Astrocyte (in vitro differentiated cells and primary cell): ENCODE measurements at places on chromosomes 3 and 15.

DNA sequence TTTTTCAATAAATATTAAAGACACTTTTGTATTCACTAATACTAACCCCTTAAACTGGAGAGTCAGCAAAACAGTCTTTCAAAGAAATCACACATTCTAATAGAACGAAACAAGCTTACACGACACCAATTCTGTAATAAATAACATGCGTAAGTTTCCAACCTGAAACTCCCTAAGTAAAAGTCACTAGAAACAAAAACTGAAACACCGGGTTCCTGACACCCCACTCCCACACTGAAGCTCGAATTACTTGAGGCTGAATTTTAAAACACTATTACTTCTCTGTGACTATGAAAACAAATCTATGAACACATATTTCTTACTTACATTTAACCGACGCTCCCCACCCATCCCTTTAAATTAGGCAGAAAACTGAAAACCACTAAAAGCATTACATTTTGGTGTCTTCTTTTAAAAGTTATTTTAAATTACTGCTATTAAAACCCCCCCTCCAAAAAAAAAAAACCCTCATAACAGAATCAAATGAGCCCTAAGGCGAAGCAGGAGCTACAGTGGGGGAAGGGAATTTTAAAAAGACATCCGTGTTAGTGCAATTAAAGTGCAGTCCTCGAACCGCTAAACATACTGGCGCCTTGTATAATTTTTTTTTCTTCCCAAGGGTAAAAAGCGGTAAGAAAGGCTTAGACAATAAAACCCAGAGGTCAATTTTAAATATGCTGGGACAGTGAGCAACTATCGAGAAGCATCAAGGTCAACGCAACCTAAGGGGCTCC is 878 bp downstream of the SPPL2A start:
- H3K27ac ChIP-seq = peak overlapping the region; percentile 70
- no peak for DNase-seq
- no peaks in the 10 kb centered on the region for H3K4me1 ChIP-seq

GRCh38 chr3:126746395-126747177 is 42.5 kb downstream of the CHCHD6 start:
- peak overlapping the region; percentile 21 for H3K4me3 ChIP-seq
- no peaks in the 10 kb centered on the region for H3K36me3 ChIP-seq
- no peak overlapping the region for H3K27ac ChIP-seq
- peak; percentile 74 for DNase-seq

GRCh38 chr3:114627770-114628169 is 333.9 kb downstream of the TIGIT start:
- no peak overlapping the region for H3K27ac ChIP-seq
- peaks cover 22% of the 10 kb centered on the region for H3K4me1 ChIP-seq
- no peaks in the 10 kb centered on the region for H3K27me3 ChIP-seq

- H3K36me3 ChIP-seq = peaks cover 90% of the 10 kb centered on the region
- no peaks in the 10 kb centered on the region for H3K4me1 ChIP-seq
- no peak for DNase-seq
- H3K4me3 ChIP-seq = no peak overlapping the region
Observed at GRCh38 chr15:48515500-48515899, 130.0 kb downstream of the FBN1 start.

DNA sequence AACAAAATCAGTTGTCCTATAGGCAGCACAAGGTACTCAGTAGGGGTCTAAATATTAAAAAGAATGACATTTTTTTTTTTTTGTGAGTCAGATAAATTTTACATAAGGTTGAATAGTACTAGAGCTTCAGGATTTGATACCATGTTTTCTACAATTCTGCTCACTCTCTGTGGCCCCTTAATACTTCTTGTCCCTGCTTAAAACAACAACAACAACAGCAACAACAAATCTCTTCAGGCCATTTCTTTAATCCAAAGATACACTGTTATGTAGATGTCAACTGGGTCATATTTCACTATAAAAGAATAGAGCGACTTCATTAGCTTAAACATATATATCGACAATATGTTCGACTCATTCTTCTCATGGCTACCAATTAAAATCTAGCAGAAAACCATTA is 3.0 kb downstream of the IL5RA start:
- no peaks in the 10 kb centered on the region for H3K27me3 ChIP-seq
- no peaks in the 10 kb centered on the region for H3K36me3 ChIP-seq
- H3K4me1 ChIP-seq = no peaks in the 10 kb centered on the region
- DNase-seq = no peak
- H3K27ac ChIP-seq = no peak overlapping the region
- H3K4me3 ChIP-seq = no peak overlapping the region

DNA sequence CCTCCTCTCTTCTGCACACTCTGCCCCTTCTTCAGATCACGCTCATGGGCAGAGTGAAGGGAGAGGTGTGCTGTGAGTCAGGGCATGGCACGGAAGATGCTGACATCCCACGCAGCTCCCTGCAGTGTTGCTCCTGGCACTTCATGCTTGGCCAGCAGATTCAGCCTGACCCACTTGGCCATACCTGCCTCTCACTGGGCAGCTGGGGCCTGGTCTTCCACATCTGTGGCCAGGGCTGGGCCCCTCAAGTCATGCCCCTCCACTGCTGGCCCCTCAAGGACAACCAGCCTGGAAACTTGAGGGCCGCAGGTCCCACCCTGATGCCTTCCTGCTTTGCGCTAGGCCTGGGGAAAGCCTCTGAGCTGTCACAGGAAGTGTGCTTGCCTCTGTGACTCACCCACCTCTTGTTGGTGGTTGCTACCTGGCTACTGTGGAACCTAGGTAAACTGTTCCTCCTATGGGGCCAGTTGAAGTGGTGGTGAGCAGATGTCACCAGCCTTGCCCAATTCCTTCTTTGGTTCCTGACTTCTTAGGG is 48.7 kb downstream of the BSN start:
- no peak overlapping the region for H3K27ac ChIP-seq
- no peaks in the 10 kb centered on the region for H3K36me3 ChIP-seq
- no peaks in the 10 kb centered on the region for H3K4me1 ChIP-seq
- DNase-seq = no peak

DNA sequence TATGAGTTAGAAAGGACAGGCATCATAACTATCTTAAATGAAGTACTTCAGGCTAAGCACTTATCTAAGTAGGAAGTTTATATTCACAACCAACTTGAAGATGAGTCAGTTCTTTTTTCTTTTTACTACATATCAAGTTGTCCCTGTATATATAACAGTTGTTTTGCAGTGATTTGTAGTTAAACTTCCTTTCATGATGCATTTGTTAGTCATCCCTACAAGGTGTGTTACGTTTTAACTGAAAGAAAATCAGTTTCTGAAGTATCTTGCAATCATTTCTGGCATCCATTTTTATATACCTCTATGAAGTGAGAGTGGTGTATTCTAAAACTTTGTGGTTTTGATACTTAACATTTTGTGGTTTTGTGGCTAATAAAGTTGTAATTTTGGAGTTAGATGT is 46.1 kb downstream of the ZFAND6 start:
- DNase-seq = peak; percentile 83
- H3K4me3 ChIP-seq = no peak overlapping the region
- no peaks in the 10 kb centered on the region for H3K36me3 ChIP-seq
- H3K27me3 ChIP-seq = no peaks in the 10 kb centered on the region
- peaks cover 14% of the 10 kb centered on the region for H3K4me1 ChIP-seq

GRCh38 chr3:183301937-183302580 is 49.0 kb downstream of the B3GNT5 start:
- DNase-seq = no peak
- no peak overlapping the region for H3K27ac ChIP-seq
- no peaks in the 10 kb centered on the region for H3K36me3 ChIP-seq
- H3K4me1 ChIP-seq = peaks cover 34% of the 10 kb centered on the region
- no peaks in the 10 kb centered on the region for H3K27me3 ChIP-seq

DNA sequence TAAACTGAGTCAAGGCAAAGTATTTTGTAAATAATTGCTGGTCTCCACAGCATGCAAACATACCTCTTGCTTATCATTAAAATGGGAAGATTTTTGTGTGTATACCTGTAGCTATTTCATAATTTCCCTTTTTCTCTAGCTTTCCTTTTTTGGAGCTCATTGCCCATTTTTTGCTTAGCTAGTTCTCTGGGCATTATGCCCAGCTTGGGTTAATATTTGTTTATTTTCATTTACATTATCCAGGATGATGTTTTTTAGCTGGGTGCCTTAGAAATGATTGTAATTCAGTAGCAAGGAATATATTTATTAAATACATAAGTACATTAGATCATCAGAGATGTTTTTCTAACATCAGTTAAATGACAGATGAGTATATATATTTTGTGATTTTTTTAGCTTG is 1271.7 kb upstream of the GBE1 start:
- H3K4me3 ChIP-seq = no peak overlapping the region
- no peaks in the 10 kb centered on the region for H3K4me1 ChIP-seq
- no peaks in the 10 kb centered on the region for H3K27me3 ChIP-seq
- H3K27ac ChIP-seq = no peak overlapping the region
- peak; percentile 9 for DNase-seq
- no peaks in the 10 kb centered on the region for H3K36me3 ChIP-seq

- H3K27me3 ChIP-seq = no peaks in the 10 kb centered on the region
- H3K27ac ChIP-seq = no peak overlapping the region
- no peak overlapping the region for H3K4me3 ChIP-seq
- H3K36me3 ChIP-seq = no peaks in the 10 kb centered on the region
- no peak for DNase-seq
Observed at GRCh38 chr3:192637803-192638202, 89.5 kb downstream of the FGF12 start.

- H3K4me3 ChIP-seq = no peak overlapping the region
- H3K27ac ChIP-seq = no peak overlapping the region
- H3K27me3 ChIP-seq = no peaks in the 10 kb centered on the region
- no peaks in the 10 kb centered on the region for H3K4me1 ChIP-seq
- peak; percentile 28 for DNase-seq
- H3K36me3 ChIP-seq = no peaks in the 10 kb centered on the region
Observed at GRCh38 chr3:153313302-153313965, 151.4 kb downstream of the RAP2B start.

DNA sequence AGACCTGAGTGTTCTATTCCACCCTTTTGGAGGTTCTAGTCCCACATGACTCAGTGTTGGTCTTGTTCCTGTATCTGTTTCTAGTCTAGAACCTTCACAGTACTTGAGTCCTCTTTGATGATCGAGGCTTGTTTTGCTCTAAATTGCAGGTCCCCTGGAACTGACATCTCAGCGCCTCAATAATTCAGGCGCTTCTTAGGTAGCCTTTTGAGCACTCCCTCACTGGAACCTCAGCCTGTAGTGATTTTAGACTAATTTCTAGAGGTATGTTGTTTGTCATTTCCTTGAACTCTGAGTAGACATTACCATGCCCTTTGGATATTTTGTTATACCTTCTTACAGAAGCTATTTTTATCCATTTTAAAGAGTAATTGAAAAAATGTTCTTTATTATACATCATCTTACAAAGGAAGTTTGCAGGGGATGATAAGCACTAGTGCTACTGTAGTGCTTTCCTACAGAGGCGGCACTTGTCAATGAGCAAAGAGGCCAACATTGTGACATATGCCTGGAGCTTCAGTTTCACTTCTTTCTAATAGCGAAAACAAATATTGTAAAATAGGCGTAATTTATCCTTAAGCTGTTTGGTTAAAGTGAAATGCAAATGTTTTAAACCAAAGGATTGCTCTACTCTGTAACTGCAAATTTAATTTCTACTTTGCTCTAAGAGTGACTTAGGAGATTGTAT is 75.7 kb downstream of the EFL1 start:
- DNase-seq = no peak
- H3K27me3 ChIP-seq = no peaks in the 10 kb centered on the region
- peaks cover 17% of the 10 kb centered on the region for H3K4me1 ChIP-seq

DNA sequence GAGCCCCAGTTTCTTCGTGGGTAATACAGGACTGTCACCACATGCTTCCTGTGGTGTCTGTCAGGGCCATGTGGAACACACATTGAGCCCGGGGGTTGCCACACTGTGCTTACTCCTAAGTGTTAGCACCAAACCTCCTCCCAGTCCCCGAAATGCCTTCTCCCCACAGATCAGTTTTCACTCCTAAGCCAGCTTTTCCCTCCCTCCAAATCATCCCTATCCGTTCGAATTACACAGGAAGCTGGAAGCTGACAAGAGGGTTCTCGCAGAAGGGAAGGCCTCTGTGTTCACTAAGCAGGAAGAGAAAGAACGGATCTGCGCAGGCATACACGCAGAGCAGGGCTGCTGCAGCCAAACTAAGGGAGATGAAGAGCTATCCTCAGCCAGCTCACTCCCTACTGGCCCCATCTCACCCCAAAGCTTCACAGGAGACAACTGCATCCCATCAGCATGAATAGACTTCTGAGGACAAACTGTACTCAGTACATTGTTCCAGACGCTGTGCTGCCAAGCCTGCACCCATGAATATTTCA is 32.3 kb downstream of the XXYLT1 start:
- H3K27ac ChIP-seq = no peak overlapping the region
- no peak for DNase-seq
- no peak overlapping the region for H3K4me3 ChIP-seq
- no peaks in the 10 kb centered on the region for H3K27me3 ChIP-seq
- no peaks in the 10 kb centered on the region for H3K4me1 ChIP-seq
- H3K36me3 ChIP-seq = no peaks in the 10 kb centered on the region

- no peak overlapping the region for H3K27ac ChIP-seq
- H3K4me3 ChIP-seq = peak overlapping the region; percentile 61
- H3K4me1 ChIP-seq = peaks cover 20% of the 10 kb centered on the region
- no peaks in the 10 kb centered on the region for H3K27me3 ChIP-seq
- no peaks in the 10 kb centered on the region for H3K36me3 ChIP-seq
Observed at GRCh38 chr15:84079885-84080777, 155.4 kb upstream of the GOLGA6L4 start.

DNA sequence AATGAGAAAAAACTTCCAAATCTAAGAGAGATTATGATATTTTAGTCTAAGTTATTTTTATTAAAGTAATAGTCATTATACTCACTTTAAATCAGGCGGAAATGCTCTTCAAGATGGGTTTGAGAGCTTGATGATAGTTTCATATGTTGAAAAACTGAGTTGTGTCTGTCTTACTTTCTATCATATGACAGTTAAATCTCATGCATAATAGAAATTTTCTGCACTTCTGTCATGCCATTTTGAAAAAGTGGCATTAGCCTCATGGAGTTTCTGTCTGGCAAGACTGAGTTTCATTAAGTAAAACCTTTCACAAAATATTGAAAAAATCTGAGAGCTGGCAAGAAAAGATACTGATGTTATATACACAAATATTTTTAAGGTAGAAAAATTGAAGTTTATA is 511.8 kb downstream of the EPHA3 start:
- no peaks in the 10 kb centered on the region for H3K36me3 ChIP-seq
- H3K27me3 ChIP-seq = no peaks in the 10 kb centered on the region
- H3K4me3 ChIP-seq = no peak overlapping the region
- no peak overlapping the region for H3K27ac ChIP-seq
- no peak for DNase-seq
- no peaks in the 10 kb centered on the region for H3K4me1 ChIP-seq

DNA sequence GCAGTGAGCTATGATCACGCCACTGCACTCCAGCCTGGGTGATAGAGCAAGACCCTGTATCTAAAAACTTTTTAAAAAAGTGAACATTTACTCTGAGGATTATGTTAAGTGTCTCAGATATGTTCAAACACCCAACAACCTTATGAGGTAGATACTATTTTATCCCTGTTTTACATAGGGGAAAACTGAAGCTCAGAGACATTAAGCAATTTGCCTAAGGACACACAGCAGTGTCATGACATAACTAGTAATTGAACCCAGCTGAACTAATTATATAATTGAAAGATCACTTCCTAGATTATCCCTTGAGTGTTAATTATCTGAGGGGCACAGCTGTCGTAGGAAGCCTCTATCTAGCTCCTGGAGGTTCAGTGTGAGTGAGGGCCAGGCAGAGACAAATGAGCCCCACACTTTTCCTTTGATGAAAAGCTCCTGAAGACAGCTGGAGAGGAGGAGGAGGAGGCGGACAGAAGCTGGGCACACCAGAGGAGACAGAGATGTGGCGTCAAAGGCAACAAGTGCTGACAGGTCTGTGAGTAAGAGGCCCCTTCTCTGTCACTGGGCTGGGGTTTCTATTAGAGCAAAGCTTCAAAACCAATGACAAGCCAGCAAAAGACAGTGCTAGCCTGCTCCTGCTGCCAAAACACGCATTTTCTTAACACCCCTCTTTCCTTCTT is 20.5 kb downstream of the TRH start:
- no peak overlapping the region for H3K4me3 ChIP-seq
- H3K36me3 ChIP-seq = no peaks in the 10 kb centered on the region
- H3K4me1 ChIP-seq = no peaks in the 10 kb centered on the region
- H3K27me3 ChIP-seq = peaks cover 35% of the 10 kb centered on the region
